ENCODE measurements at places on chromosomes 4 and X.

DNA sequence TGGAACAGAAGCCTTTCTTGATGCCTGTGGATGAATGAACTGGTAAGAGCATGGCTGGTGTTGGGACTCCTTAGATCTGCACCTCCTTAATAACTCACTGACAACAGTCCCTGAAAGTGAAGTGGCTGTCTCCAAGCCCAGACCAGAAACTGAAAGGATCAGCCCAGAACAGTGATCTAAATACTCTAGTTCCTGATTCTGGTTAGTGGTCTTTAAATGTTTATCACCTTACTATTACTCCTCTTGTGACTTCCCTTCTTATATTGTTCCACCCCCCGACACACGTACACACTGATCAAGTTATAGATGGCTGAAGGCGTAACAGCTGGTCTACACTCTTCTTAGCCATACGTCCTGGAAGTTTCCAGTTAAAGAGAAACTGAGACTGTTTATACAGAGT, 33.8 kb upstream of the ARMCX2 start:
- no peak for DNase-seq

GRCh38 chr4:171710743-171711142, 102.5 kb upstream of the GALNTL6 start:
- DNase-seq: no peak

GRCh38 chr4:155008389-155008788, 200.0 kb upstream of the NPY2R start:
- no peak for DNase-seq

DNA sequence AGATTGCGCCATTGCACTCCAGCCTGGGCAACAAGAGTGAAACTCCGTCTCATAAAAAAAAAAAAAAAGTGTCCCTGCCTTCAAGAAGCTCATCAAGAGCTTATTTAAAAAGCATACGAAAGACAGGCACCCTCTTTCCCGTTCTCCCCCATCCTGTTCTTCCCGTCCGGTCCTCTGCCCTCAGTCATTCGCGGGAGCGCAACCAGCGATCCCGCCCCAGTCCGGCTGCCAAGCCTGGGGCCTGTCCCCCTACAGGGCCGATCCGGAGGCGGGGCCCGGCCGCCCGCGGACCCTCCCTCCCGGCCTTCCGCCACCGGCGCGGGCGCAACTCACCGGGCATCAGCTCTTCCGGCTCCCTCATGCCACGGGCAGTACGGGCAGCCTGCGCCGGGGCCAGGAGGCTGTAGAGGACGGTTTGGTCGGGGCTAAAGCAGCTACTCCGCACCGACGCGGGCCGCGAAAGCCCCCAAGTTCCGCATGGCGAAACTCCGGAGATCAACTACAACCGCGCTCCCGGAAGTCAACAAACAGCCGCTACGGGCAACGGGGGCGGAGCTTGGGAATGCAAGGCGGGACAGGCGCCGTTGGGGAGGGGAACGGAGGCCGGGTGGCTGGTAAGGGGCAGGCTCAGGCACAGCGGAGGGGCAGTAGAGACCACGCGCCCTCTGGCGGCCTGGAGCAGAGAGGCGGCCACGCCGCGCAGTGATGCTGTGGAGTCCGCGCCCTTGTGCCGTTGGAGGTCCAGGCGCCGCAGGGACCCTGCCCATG, at the start of gene RPGR:
Gene RPGR (minus strand): TSS at position 503 of the 768 bp plus-strand sequence. CDS start 142 bp downstream, at position 361.
- DNase-seq: peak; percentile 89

DNA sequence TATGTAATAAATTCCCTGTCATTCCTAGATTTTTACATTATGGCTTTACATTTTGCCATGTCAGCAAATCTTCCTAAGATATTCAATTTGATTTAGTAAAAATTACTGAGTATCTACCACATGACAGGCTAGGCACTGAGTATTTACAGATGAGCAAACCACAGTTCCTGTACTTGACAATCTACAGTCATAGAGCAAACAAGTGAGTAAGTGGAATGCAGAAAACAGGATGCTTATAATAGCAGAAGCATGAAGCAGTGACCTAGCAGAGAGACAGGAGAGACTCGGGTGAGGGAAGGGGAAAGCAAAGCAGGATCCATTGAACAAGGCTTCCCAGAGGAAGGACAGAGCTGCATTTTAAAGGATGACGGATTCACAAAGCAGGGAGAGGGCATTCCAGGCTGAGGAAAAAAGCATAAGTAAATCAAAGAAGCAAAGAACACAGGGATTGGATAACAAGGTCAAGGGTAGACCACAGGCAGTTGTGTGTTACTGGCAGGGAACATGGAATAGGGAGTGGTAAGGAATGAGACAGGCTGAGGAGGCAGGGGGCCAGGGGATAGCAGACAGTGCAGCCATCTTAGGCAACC, 124.7 kb upstream of the C1QTNF7 start:
- DNase-seq: no peak

GRCh38 chr4:173556398-173557131, 26.5 kb upstream of the HAND2 start:
- no peak for DNase-seq

DNA sequence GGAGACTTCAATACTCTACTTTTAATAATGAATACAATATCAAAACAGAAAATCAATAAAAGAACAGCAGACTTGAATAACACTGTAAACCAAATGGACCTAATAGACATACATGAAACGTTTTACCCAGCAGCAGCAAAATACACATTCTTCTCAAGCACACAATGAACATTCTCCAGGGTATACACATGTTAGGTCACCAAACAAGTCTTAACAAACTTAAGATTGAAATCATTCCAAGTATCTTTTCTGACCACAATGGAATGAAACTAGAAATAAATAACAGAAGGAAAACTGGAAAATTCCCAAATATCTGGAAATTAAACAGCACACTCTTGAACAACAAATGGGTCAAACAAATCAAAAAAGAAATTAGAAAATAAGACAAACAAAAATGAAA, 145.0 kb upstream of the CT83 start:
- no peak for DNase-seq
